Natural killer cell treated with Interleukin-12 subunit alpha and Interleukin-12 subunit beta and Interleukin-15 and Interleukin-18, amount 100 ng/mL, for 72 hours (primary cell): ENCODE measurements at places on chromosomes 11 and 22. TPM values are rescaled to one million over a fixed set of nuclear protein-coding genes. Genes with fewer than 3 reads are reported as not detected.

GRCh38 chr11:14973621-14974514 lies 1.7 kb upstream of the CALCA start:
- H3K27me3 ChIP-seq = peaks cover 59% of the 10 kb centered on the region
- DNase-seq = no peak
- H3K4me3 ChIP-seq = peak overlapping the region; percentile 67
- H3K4me1 ChIP-seq = peaks cover 24% of the 10 kb centered on the region

DNA sequence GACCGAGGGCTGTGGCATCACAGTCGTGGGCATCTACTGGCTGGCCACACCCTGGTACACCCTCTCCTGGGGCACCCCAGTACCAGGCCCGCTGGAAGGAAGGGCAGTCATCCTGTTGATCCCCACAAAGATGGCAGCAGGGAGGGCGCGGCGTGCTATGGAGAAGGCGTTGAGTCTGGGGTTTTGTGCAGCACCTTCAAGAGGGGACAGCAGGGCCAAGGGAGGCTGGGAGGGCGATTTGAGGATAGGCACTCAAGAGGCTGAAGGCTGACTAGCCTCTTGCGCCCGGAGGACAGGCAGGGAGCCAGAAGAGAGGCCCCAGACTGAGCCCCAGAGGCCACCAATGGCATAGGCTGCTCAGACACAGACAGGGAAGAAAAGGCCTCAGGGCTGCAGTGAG lies 2.2 kb upstream of the BRSK2 start:
- no peaks in the 10 kb centered on the region for H3K4me1 ChIP-seq
- no peak overlapping the region for H3K27ac ChIP-seq
- DNase-seq = no peak
- H3K4me3 ChIP-seq = peak overlapping the region; percentile 15
- H3K36me3 ChIP-seq = no peaks in the 10 kb centered on the region
- peaks cover 14% of the 10 kb centered on the region for H3K27me3 ChIP-seq

DNA sequence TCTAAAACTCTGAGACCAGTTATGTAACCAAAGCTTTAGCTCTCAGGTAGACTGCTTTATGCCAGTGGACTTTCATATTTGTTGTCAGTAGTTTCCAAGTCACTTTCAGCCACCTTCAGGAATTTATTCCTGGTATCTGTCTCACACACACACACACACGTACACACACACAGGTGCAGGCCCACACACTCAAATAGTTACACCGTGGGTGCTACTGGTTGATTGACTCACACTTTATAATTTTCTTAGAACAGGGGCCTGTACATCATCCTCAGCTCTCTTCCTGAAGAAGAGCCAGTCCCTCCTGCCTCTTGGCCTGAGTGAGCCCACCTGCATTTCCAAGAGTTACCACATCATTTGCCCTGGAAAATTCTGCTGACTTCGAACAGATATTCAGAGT lies 555.2 kb downstream of the SOX6 start:
- no peaks in the 10 kb centered on the region for H3K4me1 ChIP-seq
- no peak for DNase-seq
- H3K4me3 ChIP-seq = no peak overlapping the region
- H3K36me3 ChIP-seq = no peaks in the 10 kb centered on the region
- no peak overlapping the region for H3K27ac ChIP-seq
- H3K27me3 ChIP-seq = no peaks in the 10 kb centered on the region

GRCh38 chr11:44957776-44958564 lies 7.3 kb upstream of the TP53I11 start:
- no peak for DNase-seq
- H3K4me3 ChIP-seq = no peak overlapping the region
- no peaks in the 10 kb centered on the region for H3K27me3 ChIP-seq
- H3K4me1 ChIP-seq = peaks cover 10% of the 10 kb centered on the region
- no peak overlapping the region for H3K27ac ChIP-seq

DNA sequence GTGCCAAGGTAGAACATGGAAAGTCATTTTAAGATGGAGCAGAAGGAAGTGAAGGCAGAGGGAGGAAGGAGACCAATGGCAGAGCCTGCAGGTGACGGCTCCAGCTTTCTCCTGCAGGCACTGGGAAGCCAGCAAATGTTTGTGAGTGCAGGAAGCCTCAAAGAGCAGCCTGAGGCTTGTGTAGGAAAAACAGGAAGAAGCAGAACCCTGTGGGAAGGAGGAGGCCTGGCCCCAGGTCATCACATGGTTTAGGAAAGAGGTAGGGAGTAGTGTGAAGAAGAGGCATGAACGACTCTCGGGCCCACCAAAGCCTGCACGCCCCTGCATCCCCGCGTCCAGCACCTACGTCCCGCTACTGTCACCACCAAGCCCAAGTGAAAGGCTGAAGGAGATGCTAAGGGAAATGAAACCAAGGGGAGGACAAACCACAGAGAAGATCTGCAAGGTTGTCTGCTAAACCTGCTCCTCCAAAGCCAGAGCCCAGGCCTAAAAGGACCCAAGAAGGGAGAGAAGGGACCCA lies 151.5 kb downstream of the CHST1 start:
- no peak overlapping the region for H3K4me3 ChIP-seq
- no peak overlapping the region for H3K27ac ChIP-seq
- H3K27me3 ChIP-seq = peaks cover 11% of the 10 kb centered on the region
- H3K36me3 ChIP-seq = no peaks in the 10 kb centered on the region

DNA sequence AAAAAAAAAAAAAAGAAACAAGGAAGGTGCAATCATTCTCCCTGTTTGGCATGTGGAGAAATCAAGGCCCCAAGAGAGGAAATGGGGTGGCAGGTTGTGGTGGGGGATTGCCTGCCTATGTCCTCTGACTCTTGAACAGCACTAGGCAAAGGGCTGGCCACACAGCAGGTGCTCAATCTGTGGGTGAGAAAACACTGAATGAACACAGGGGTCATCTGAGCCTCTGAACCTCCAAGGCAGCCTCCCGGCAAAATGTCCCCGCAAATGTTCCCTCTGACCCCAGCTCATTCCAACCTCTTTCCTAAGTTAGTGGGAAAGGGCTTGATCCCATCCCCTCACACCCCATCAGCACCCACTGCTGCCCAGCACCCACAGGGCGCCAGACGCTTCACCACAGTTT lies 4.6 kb downstream of the PLA2G6 start:
- no peaks in the 10 kb centered on the region for H3K36me3 ChIP-seq
- peak overlapping the region; percentile 60 for H3K4me3 ChIP-seq
- H3K27me3 ChIP-seq = no peaks in the 10 kb centered on the region
- peak; percentile 78 for DNase-seq
- peak overlapping the region; percentile 96 for H3K27ac ChIP-seq

GRCh38 chr22:22681221-22681739 lies 36.9 kb downstream of the GGTLC2 start:
- H3K4me3 ChIP-seq = no peak overlapping the region

DNA sequence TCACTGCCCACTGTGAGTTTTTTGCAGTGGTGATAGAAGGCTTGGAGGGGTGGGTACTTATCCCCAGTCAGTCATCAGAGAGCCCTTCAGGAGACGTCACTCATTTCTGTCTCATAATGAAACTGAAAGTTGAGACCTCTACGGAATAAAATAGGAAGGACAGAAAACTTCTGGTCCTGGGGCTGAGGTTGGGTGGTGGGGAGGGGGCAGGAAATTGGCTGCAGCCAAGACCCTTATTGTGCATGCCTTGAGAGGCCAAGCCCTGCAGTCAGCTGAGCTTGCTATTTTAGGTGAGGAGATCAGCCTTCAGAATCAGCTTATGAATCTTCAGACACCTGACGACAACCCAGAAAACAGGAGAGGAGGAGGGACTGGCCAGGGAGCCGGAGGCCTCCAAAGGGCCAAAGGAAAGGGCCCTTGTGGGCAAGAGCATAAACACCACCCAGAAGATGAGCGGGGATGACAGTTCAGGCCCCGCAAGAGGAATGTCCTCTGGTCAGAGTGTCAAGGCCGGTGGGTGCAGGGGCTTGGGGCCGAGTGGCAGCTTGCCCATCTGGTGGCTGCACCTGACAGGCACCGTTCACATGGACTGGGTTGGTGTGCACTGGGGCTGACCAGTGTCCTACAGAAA lies 17.9 kb upstream of the ADA2 start:
- DNase-seq = no peak
- peak overlapping the region; percentile 69 for H3K4me3 ChIP-seq
- no peaks in the 10 kb centered on the region for H3K36me3 ChIP-seq
- no peaks in the 10 kb centered on the region for H3K27me3 ChIP-seq
- H3K27ac ChIP-seq = peak overlapping the region; percentile 91

DNA sequence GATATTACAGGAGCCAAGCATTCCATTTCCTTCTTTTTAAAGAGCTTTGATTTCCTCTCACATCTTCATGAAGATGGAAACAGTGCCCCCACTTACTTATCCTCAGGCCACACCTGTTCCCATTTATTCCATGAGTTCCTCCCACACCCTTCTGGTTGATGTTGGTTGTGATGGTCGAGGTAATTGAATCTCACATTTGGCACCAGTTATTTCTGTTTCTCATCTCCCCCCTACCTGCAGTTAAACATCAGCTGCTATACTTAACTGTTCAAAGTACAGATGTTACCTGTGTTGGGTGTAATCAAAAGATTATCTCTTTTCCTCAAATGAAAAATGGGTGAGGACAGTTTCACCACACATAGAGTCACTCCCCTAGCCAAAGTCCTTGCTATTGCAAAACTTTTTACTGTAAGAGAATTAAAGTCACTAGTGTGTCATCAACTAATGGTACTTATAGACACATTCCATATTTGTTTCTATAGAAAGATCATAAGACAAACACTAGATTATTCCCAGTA lies 1.9 kb downstream of the TMEM45B start:
- H3K36me3 ChIP-seq = no peaks in the 10 kb centered on the region
- no peak overlapping the region for H3K4me3 ChIP-seq
- peaks cover 6% of the 10 kb centered on the region for H3K4me1 ChIP-seq
- no peak overlapping the region for H3K27ac ChIP-seq
- H3K27me3 ChIP-seq = peaks cover 58% of the 10 kb centered on the region
- DNase-seq = no peak

DNA sequence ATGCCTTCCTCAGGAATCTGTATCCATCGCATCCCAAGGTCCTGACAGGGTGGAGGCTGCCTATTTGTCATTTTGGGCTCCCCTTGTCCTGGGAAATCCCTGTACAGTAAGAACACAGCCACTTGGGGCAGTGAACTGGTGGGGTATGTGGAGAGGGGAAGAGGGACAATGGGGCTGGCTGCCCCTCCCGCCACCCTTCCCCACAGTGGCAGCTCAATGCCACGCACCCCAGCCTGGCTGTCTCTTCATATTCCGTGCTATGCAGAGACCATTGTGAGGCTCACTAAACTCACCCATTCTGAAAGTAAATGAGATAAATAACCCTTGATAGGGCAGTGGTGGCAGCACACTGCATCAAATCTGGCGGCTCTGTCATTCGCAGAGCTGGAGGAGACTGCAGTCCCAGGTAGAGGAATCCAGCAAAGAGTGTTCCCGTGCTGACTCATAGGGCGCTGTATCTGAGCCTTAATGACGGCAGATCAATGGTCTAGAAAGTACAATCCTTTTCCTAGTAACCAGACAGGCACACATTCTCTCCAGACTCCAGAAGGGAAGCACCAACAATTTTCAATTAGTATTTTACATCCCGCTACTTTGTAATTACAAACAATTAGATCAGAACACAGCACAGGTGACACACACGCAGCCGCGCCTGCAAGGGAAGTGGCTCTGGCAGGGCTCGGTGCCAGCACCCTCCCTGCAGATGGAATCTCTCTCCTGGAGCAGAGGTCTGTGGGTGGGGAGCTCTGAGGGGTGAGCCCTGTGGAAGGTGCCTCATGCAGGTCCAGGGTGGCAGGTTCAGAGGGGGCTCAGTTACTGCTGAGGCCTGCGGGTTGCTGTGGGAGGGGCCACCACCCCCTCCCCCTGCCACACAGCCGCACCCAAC lies 167.9 kb upstream of the B3GAT1 start:
- H3K27me3 ChIP-seq = no peaks in the 10 kb centered on the region
- no peak overlapping the region for H3K4me3 ChIP-seq
- H3K4me1 ChIP-seq = peaks cover 39% of the 10 kb centered on the region

DNA sequence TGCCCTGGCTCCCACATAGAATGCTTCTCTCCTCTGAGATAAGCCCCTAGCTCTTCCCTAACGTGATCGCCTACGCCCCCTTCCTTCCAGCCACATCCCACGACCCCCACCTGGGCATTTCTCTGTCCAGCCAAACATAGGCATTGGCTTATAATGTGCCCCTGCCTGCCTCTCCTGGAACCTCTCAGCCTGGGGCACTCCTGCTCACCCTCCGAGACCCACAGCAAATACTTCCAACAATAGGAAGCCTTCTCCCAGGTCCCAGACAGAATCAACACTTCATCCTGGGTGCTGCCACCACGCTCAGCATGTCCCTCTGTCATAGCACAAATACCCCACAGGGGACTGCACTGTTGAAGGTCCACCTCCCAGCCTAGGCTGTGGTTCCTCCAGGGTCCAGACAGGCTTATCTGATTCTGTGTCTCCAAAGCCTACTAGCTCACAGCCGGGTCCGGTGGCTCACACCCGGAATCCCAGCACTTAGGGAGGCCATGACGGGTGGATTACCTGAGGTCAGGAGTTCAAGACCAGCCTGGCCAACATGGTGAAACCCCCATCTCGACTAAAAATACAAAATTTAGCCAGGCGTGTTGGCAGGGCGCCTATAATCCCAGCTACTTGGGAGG lies 24.2 kb upstream of the TMPRSS4 start:
- H3K27ac ChIP-seq = peak overlapping the region; percentile 59
- peaks cover 38% of the 10 kb centered on the region for H3K4me1 ChIP-seq
- H3K4me3 ChIP-seq = no peak overlapping the region
- no peak for DNase-seq

DNA sequence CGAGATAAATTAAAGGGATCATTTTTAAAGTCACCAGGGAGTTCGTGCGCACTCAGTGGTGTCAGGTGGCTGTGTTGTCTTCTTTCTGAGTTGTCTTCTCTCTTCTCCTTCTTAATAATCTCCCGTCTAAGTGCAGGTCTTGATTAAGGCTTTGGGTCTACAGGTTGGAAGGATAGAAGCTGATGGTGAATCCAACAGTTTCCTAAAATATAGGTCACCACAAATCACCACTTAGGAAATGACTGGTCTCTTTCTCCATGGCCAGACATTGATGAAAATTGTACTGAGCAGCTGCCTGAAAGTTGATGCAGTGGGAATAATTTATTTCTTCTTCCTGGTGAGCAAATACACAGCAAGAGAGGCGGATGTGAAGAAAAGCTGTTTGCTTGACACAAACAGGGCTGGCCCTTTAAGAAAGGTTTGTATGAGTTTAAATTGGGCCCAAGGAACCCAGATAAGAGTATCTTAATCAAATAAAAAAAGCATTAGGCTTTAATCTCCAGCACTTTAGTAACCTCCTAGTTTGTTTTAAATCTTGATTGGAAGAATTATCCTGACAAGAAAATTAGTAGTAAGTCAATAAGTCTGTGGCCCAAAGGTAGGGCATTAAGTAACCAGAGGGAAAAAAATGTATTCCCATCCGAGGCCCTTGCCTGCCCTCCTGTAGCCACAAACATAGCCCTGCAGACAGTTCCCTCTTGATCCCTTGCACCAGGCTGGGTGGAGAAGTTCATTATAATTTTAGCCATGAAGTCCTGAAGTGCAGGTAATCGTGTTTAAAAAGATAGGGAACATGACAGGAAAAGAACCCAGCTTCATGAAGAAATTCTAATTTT lies 245.8 kb downstream of the KIRREL3 start:
- DNase-seq = no peak
- H3K36me3 ChIP-seq = no peaks in the 10 kb centered on the region
- H3K27ac ChIP-seq = no peak overlapping the region
- no peak overlapping the region for H3K4me3 ChIP-seq
- peaks cover under 1% of the 10 kb centered on the region for H3K4me1 ChIP-seq
- peaks cover 12% of the 10 kb centered on the region for H3K27me3 ChIP-seq

GRCh38 chr11:12200279-12200990 lies 90.0 kb downstream of the MICAL2 start:
- H3K27ac ChIP-seq = no peak overlapping the region
- H3K4me3 ChIP-seq = no peak overlapping the region
- DNase-seq = peak; percentile 25
- no peaks in the 10 kb centered on the region for H3K27me3 ChIP-seq

PHLDA2 gene
- 3.0 TPM for total RNA-seq

C11orf65 gene
- 0.31 TPM for total RNA-seq

TPH1 gene
- total RNA-seq = 1.2 TPM

SEC14L6 gene
- not detected for total RNA-seq
